ENCODE measurements at places on chromosomes 11 and 22.

DNA sequence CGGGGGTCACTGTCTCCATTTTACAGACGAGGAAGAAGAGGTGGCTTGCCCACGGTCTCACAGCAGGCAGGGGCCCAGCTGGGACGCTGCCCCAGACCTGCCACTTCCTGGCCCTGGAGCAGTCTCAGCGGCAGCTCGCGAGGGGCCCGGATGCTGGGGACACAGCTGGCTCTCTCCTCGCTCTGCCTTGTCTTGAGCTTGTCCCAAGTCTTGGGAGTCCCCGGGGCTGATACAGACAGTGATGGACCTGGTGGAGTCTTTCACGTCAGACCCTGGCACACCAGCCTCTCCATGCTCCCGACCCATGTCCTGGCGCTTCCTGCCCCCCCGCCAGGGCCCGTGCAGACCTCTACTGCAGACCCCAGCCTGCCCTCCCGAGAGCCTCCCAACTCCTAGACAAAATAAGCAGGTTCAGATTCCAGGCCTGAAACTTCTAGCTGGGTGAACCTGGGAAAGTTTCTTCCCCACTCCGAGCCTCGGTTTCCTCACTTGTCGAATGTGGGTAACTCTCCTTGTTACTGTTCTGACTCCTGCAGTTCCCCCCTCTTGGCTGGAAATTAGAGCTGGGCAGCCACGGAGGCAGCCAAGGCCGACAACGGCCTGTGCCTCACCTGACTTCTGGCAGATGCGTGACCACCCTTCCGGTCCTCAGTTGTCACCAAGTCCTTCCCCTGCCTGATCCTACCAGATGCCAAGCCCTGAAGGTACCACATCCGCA lies 145.4 kb downstream of the CACNA1I start:
- DNase-seq = no peak

- peak; percentile 36 for DNase-seq
Measured at GRCh38 chr11:107928767-107929507, 689 bp downstream of the RAB39A start.

- DNase-seq = no peak
Measured at GRCh38 chr11:1236316-1237127, 13.7 kb downstream of the MUC5B start.

- no peak for DNase-seq
Measured at GRCh38 chr11:78248903-78249302, 60.2 kb downstream of the USP35 start.

DNA sequence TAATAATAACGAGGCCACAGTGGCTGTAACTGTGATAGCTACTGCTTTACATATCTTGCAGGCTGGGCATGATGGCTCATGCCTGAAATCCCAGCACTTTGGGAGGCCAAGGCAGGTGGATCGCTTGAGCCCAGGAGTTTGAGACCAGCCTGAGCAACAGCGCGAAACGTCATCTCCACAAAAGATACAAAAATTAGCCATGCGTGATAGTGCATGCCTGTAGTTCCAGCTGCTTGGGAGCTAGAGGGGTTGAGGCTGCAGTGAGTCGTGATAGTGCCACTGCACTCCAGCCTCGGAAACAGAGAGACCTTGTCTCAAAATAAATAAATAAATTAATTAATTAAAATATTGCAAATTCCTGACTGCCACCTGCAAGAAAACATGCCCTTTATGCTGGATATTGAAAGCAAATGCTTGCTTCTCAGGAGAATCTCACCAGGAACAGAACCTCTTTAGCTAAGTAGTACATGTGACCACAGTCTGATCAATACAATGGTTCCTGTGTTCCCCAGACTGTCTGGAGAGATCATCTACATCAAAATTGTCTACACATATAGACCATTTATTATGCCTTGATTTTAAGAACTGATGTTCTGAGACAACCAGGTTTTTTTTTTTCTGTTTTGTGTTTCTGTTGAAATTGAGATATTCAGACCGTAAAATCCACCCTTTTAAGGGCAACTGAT lies 6.3 kb downstream of the ZBTB3 start:
- DNase-seq = no peak

DNA sequence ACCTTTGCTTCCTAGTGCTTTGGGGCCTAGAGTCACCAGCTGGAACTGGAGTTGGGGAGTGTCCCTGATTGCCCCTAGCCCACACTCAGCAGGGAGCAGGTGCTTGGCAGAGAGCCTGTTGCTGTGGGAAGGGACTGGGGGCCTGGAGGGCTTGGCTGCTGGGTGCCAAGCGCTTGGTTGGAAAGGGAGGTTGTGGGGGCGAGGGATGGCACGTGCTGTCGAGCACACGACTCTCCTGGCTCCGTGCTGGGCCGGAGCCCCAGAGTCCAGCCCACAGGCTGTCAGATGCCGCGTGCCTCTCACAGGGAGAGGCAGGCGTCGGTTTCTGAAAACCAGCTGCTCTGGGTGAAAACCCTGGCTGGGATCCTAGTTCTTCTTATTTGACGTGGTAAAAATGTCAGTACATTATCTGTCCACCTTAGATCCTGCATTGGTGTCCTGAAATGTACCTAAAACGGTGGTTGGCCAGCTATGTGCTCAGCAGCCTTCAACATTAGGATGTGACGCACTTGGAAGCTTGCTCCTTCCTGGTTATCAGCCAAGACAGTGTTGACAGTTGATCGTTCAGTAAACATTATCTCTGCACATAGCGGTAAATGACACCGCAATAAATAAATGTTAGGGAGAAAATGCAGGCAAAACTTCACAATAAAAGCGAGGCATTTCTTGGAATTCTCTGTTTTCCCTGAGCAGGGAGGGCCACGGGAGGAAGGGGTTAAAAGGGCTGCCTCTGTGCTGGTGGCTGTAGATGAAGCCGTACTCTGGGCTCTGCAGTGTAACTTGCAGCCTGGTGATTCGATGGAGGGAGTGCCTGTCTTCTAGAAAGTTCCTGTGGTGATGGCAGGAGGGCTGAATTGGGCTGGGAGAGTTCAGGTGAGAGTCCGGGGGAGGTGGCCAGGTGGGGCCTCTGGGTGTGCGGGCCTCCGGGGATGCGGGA lies 29.2 kb downstream of the GRAMD4 start:
- no peak for DNase-seq

DNA sequence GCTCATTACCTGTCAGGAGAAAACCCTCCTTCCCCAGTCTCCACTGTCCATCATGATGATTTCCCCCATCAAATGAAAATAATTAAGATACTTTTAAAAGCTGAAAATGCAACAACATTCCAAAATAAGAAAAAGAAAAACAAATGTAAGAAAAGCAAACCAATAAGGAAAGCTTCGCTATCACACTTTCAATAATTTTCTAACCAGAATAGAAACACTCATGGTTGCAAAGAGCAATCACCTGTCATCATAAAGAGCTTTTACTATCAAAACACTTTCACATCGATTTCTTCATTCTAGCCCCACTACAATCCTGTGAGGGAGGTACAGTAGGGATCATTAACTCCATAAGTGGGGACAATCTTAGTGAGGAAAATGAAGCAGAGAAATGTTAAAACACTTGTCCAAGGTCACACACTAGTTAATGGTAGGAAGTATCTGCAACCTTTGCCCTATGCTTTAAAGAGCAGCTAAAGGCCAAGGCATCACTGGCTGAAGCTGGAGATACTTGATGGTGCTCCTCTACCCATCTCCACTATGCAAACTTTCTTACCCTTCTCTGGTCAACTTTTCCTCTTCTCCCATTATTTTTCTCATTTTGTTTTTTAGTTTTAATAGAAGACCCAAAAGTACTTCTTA lies 2.6 kb downstream of the RBM4B start:
- no peak for DNase-seq

- DNase-seq = no peak
Measured at GRCh38 chr11:116281173-116282160, 491.3 kb downstream of the BUD13 start.

- peak; percentile 49 for DNase-seq
Measured at GRCh38 chr11:116853461-116854073, 16.1 kb upstream of the APOA1 start.

GRCh38 chr11:86515297-86516094 lies 140.8 kb downstream of the CCDC81 start:
- DNase-seq = no peak

DNA sequence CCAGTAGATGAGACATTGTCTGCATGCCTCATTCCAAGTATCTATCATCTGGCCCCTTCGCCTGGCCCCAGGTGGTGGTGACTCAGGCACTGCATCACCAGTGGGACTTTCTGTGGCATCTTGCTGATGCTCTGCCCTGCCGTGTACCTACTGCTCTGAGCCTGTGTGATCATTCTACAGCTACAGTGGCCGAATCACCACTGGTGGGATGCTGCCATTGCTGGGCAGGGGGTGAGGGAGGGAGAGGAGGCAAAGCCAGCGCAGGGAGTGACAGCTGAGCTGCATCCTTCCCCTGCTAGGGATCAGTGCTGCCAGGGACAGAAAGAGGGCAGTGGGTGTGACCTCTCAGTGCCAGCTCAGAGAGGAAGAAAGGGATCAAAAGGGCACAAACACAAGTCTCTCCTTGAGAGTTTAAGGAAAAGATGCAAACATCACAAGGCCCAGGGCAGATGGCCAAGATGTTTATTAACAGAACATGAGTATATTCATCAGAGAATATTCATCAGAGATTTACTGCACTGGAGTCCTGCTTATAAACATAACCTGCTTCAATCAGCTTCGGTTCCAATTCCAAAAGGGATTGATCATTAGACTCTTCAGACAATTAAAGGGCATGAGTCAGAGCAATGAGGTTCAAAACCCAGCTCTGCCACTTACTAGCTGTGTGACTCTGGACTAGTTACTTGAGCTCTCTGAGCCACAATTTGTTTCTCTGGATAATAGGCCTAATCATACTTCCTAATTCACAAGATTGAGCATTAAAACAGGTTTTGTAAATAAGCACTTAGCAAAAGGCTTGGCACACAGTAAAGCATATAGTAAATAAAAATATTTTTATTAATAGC lies 109.8 kb downstream of the NAT10 start:
- no peak for DNase-seq

DNA sequence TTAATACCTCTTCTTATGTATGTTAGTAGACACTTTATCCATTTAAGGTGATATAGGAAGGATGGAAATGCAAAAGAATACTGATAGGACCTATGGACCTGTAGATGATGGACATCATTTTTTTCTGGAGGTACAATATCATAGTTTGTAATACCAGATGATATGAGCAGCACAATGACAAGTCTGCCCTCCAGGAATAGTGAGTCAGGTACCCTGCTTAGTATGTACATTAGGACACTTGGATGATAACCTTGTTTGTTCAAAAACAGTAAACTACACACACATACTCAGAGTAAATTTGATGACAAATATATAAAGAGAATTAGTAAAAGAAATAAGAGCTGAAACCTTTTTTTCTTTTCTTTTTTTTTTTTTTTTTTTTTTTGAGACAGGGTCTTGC lies 58.7 kb upstream of the B3GNT6 start:
- no peak for DNase-seq

DNA sequence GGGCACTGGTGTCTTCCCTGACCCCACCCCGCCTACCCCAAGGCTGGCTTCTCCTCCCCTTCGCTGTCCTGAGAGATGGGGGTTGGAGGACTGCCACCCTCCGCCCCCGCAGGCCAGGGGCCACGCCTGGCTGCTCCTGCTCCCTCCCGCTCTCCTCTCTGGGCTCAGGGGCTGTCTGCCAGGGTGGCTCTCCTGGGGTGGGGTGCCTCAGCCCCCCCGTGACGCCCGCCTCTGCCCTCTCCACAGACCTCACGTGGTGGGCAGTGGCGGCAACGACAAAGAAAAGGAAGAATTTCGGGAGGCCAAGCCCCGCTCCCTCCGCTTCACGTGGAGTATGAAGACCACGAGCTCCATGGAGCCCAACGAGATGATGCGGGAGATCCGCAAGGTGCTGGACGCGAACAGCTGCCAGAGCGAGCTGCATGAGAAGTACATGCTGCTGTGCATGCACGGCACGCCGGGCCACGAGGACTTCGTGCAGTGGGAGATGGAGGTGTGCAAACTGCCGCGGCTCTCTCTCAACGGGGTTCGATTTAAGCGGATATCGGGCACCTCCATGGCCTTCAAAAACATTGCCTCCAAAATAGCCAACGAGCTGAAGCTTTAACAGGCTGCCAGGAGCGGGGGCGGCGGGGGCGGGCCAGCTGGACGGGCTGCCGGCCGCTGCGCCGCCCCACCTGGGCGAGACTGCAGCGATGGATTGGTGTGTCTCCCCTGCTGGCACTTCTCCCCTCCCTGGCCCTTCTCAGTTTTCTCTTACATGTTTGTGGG lies 8.1 kb downstream of the RCOR2 start:
- no peak for DNase-seq

GRCh38 chr11:2530131-2530854 lies 85.5 kb downstream of the KCNQ1 start:
- DNase-seq = no peak

DNA sequence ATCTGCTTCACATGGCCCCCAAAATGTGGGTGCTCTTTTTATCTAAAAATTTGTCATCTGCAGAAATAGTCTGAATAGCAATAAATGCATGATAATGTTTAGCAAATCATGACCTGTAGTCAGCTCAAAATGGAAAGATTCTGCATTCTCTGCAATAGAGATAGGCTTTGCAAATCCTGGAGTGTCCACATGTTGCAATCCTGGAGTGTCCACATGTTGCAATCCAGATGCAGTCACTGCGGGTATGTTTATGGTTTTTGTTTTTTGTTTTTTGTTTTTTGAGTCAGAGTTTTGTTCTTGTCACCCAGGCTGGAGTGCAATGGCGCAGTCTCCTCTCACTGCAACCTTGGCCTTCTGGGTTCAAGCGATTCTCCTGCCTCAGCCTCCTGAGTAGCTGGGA lies 20.2 kb upstream of the LRRC32 start:
- DNase-seq = no peak

DNA sequence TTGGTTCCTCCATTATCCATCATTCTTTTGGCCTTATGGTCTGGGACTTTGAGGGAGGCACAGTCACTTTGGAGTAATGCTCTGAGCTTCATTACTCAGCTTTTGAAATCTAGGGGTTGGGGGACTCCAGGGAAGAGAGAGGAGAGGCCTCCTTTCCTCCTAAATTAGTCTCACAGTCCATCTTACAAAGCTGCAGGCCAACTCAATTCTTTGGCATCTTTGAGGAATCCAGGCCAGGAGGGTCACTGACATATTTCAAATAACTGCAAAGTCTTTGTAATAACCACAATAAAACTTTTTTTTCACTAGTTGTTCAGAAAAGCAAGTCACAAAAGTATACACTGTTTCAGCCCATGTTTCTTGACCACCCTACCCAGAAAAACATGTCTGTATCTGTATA lies 73.3 kb upstream of the FAR1 start:
- no peak for DNase-seq

GRCh38 chr11:130601141-130601540 lies 152.7 kb downstream of the ADAMTS15 start:
- DNase-seq = no peak

DNA sequence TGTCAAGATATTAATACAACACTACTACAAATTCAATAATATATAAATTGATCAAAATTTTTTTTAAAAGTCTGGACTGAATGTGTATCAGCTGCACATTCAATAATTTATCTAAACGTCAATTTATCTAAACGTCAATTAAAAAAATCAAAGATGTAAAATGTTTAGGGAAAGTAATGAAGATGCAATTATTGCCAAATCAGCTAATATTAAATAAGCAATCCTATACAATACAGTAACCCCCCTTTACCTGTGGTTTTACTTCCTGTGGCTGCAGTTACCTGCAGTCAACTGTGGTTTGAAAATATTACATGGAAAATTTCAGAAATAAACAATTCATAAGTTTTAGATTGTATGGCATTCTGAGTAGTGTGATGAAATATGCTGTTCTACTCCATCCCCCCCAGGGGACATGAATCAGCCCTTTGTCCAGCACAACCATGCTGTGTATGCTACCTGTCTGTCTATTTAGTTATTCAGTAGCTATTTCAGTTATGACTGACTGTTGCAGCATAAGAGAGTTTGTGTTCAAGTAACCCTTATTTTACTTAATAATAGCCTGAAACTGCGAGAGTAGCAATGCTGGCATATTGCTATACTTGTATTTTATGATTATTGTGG lies 72.2 kb downstream of the CWF19L2 start:
- DNase-seq = no peak
